LHCN-M2 (cell line): ENCODE measurements at places on chromosomes 3 and 15. TPM values are rescaled to one million over a fixed set of nuclear protein-coding genes. Genes with fewer than 3 reads are reported as not detected.

GOLGA8S gene
- total RNA-seq = 0.06 TPM in 1 of 2 replicates, not detected in the other

GRCh38 chr15:36545467-36545992 lies 33.9 kb upstream of the CDIN1 start:
- DNase-seq = no peak

GRCh38 chr3:71577011-71577410 lies 6.5 kb downstream of the FOXP1 start:
- DNase-seq = no peak

SCN11A gene
- total RNA-seq = not detected in 2 replicates

IL5RA gene
- not detected in 2 replicates for total RNA-seq

DNA sequence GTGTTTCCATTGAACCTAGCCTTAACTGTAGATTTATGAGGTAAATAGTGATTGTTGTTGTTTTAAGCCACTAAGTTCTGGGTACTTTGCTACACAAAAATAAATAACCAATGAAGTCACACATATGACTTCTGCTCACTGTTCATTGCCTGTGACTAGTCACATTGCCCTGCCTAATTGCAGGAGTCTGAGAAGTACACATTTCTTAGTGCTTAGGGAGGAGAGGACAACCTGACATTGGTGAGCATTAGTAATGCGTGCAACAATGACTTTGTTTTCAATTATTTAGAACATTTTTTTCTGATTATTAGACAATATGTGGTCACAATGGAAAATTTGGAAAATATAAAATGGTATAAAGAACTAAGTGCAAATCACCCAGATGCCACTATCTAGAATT lies 133.2 kb upstream of the DAZL start:
- no peak for DNase-seq

- DNase-seq = no peak
Measured at GRCh38 chr3:50275996-50276761, 2.7 kb upstream of the LSMEM2 start.

DNA sequence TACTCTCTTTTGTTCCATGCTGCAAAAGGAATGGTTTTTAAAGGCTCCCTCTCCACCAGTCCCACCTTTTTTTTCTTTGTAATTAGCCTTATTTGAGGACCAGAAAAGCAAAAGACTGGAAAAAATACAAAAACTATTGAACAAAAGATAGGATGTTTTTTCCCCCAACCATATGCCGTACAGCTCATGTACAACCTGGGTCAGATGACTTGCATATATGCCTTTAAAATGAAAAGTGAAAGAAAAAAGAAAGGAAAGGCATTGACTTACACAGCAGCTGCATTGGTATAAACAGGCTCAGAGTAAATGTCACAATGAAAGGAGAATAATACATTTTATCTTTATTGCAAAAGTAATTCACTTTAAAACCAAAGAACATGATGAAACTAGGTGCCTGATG lies 69.5 kb upstream of the CMC1 start:
- DNase-seq = no peak

GRCh38 chr3:185960522-185961288 lies 22.9 kb upstream of the TRA2B start:
- DNase-seq = no peak

DNA sequence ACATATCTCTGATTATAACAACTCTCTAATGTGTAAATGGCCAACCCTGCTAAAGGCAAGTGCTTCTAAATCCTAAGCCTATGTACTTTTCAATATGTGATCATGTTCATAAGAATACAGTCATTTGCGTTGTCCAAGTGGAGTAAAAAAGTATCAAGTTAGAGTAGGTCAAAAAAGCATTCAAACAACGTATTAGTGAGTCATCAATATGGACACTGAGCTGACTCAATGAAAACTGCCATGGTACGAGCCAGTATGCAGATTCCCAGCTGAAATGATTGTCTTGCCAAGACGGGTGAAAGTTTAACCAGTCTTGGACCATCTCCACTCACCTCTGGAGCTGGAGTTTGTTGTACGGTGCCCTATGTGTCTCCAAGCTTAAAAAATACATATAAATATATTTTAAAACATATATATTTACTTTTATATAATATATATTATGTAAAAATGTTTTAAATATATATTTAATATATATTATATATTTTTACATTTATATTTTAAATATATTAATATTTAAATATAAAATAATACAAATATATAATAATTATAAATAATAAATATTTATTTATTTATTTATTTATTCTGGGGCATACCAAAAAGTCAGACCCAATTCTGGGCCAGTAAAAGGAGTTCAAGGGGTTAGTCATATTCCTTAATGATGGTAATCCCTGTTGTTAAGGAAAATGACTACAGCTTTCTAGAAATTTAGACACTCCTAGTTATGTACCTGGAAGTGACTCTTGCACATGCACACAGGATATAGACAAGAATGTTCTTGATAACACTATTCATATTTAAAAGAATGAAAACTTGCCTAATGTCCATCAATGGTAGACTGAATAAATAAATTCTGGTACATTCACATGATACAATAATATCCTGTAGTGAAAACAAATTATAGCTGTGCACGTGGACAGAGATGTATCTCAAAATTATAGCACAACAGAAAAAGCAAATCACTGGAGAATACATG lies 27.2 kb downstream of the PLSCR4 start:
- DNase-seq = no peak

- no peak for DNase-seq
Measured at GRCh38 chr15:66599536-66600239, 33.9 kb upstream of the LCTL start.

DNA sequence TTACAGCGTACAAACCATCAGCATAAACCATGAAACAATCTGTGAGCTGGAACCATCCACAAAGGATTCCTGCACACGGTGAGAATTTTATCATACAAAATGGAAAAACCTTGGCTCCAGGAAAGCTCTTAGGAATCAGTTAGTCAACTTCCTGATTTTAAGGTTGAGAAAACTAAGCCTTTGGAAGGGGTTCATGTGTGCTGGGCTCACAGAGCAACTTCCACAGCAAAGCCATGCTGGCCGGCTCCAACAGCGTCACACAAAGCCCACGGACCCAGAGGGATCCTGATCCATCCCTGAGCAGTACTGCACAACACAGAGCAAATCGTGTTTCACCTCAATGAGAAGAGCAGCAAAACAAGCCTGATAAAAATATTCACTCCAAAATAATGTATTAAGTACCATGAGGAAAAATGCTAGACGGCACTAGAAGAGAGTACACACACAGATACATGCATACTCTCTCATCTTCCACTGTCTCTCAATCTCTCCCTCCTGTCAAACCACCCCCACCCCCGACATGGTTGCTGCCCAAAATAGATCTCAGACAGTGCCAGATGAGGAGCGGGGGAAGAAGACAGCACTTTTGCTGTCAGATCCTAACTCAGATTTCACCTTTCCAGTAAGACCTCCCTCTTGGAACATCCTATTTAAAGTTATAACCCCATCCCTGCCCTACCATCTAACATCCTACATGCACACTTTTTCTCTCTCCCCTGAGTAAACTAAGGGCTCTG lies 58.6 kb downstream of the MB21D2 start:
- no peak for DNase-seq

PYGO1 gene
- 10.5 and 11.7 TPM in 2 replicates for total RNA-seq

CLSTN2 gene
- 0.13 and 0.17 TPM in 2 replicates for total RNA-seq

- peak; percentile 98 for DNase-seq
Measured at GRCh38 chr15:75694241-75695182, 18.1 kb downstream of the CSPG4 start.

- no peak for DNase-seq
Measured at GRCh38 chr3:53795176-53795575, 51.0 kb downstream of the CHDH start.

- DNase-seq = no peak
Measured at GRCh38 chr3:38555926-38556325, 59.8 kb downstream of the EXOG start.

RAD18 gene
- 25.7 and 26.8 TPM in 2 replicates for total RNA-seq

DNA sequence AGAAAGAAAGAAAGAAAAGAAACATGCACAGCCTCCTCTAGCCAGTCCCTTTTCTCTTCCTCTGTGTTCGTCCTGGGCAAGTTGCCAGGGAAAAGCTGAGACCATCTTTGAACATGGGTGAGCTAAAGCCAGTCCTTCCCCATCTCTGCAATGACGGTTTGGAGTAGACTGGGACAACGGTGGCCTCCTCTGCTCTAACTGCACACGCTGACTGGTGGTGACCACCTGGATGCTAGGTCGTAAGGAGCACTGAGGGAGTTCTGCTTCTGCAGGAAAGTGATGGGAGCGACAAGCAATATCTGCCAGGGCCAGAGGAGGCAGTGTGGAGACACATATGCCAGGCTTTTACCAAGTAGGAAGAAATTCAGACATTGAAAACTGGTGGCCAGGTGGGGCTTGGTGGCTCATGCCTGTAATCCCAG lies 111.7 kb downstream of the NUP210 start:
- DNase-seq = no peak

GABRR3 gene
- not detected in 2 replicates for total RNA-seq

- DNase-seq = no peak
Measured at GRCh38 chr3:35067750-35068149, 571.6 kb upstream of the ARPP21 start.

COL6A5 gene
- under 0.01 and 0.34 TPM in 2 replicates for total RNA-seq

DNA sequence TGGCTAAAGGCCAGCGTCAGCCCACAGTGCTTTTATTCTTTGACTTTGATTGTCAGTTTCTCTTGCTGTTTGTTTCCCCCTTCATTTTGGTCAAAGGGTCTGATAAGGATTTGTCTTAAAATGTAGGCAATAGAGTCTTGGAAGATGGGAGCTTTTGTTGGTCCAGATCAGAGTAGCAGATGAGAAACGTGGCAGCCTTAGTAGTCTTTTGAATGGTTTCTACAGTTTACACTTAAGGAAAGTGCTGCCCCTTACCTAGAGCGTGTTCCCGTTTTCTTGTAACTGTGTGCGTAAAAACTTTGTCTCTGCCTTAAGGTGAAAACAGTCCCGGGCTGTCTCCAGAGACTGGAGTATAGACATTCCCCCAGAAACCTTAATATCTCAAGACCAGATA lies 630 bp downstream of the LXN start:
- DNase-seq = no peak

CD200R1 gene
- total RNA-seq = not detected in 2 replicates

LMAN1L gene
- total RNA-seq = 0.06 TPM in 1 of 2 replicates, not detected in the other

DNA sequence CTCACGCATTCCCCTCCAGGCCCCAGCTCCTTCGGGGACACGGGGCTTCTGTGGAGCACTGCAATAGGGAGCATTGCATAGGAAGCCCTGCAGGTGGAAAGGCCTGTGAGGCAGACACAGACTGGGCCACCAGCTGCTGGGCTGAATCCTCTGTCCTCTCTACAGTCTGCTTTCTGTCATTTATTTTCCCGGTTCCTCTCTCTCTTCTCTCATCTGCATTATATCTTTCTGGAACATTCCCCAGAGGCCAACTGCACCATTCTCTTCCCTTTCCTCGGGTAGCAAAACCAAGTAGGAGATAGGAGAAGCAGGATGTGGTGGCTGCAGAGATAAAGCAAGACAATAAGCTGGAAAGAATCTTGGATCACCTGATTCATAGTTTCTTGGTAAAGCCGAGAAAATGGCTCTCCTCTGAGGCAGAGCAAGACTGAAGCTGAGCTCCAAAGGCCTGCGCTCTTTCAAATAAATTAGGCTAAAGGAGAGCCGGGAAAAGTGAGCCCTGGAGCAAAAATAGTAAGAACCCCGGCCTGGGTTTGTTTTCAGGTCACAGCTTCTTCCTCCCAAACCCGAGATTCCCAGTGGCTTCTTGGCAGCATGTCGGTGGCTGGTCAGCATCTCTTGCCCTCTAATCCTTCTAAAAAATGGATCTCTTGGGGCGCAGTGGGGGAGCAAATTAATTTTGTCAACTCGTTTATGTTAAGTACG lies 5.3 kb downstream of the TM4SF4 start:
- no peak for DNase-seq

ASB14 gene
- total RNA-seq = not detected in 2 replicates

- DNase-seq = no peak
Measured at GRCh38 chr3:167884481-167884880, 149.0 kb downstream of the SERPINI1 start.

EPHA6 gene
- not detected in 2 replicates for total RNA-seq

AGBL1 gene
- total RNA-seq = under 0.01 TPM in 1 of 2 replicates, not detected in the other

- peak; percentile 28 for DNase-seq
Measured at GRCh38 chr3:82157952-82158351, 396.5 kb upstream of the GBE1 start.

DNA sequence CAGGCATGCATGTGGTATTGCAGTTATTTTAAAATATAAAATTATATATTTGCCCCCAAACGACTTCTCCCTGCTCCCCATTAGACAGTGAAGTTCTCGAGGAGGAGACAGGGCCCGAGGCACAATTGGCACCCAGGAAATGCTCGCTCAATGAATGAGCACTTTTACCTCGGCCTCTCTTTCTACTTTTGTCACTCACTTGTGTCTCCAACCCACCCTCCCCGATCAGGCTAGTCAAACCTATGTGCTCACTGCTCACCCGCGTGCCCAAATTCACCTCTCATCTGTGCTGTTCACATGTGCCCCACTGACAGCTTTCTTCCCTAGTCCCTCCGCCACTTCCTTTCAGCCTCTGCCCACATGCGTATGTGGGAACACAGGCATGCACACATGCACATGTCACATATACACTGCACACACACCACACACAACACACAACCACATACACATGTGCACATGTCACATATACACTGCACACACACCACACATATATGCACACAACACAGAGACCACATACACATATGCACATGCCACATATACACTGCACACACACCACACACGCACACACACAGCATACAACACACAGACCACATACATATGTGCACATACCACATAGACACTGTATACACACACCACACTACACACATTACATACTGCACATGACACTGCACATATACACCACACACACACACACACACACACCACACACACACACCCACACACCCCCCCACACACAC lies 46.3 kb upstream of the DLG1 start:
- DNase-seq = no peak

ESYT3 gene
- total RNA-seq = 0.90 and 1.0 TPM in 2 replicates

GRCh38 chr3:31892916-31893573 lies 88.0 kb downstream of the OSBPL10 start:
- peak; percentile 42 for DNase-seq

GCNT3 gene
- total RNA-seq = 0.23 and 2.2 TPM in 2 replicates

- DNase-seq = no peak
Measured at GRCh38 chr15:100056411-100057072, 285.2 kb downstream of the ADAMTS17 start.

RLBP1 gene
- not detected in 2 replicates for total RNA-seq

KIF23 gene
- total RNA-seq = 134 and 149 TPM in 2 replicates

MCF2L2 gene
- total RNA-seq = 0.13 and 0.23 TPM in 2 replicates

DNA sequence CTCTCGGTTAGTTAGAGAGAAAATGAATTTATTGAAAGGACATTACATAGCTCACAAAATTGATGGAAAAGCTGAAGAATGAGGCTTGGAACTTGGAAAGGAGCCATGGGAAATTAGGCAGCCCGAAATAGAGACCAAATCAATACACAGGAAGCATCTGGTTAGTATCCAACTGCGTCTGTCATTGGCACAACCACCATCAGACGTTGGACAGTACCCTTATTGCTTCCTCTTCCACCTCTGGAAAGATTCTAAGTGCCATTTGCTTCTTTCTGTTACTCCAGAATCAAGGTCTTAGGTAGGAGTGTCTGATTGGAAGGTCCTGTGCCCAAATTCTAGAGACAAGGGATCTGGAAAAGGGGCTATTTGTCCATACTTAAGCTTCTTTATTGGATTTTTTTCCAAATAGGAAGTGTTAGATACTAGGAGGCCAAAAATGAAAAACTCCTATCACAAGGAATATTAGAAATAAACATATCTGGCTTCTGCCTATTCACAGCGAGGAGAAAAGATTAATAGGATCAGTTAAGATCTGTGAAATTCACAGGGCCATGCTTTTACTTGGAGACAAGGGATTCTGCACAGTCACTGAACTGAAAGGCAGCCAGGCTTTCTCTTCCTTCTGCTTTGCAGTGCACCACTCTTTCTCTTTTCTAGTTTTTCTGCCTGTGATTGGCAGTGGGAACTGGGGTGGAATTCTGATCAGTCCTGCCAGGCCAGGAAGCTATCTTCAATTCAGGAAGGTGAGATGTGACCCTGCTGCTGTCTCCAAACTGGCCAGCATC lies 10.7 kb upstream of the HACD2 start:
- no peak for DNase-seq

STT3B gene
- total RNA-seq = 132 and 144 TPM in 2 replicates
